ENCODE measurements at places on chromosomes 3 and 15.

DNA sequence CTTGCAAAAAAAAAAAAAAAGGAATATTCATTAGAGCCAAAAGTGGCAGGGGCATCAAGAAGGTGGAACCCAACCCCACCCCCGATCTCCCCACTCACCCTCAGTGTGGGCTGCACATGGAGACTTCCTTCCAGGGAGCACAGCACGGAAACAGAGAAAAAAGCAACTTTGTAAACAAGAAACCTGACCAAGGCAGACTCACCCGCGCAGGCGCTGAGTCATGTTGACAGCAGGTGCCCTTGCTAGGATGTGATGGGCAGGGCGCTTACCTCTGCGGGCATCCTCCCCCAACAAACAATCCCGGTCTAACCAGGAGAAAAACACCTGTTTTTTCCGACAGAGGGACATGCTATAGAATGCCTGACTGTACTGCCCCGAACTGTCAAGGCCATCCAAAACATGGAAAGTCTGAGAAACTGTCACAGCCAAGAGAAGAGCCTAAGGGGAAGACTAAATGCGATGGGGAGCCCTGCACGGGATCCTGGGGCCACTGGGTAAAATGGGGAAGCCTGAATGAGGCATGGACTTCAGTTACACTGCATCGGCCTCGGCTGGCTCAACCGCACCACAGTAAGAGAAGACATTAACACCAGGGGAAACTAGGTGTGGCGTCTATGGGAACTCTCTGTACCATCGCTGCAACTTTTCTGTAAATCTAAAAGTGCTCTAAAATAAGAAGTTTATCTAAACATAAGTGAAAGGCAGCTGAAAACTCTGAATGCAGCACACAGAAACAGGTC, 66.7 kb upstream of the GATA2 start:
- DNase-seq = no peak

DNA sequence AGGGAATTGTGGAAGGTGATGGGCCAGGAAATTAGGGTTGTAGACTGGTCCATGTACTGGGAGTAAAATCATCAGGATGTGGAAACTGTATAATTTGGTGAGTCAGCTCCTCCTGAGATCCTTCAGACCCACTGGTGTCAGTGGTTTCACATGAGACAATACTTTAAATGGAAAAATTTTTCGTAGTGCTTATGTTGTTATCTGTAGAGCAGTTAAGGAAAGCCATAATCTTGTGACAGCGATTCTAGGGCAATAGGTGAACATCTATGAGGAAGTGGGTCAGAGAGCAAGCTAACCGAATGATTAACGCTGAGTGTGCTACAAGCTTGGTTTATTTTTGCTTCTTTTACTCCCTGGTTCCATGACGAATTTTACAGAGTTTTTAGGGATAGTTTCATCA, 200.6 kb downstream of the CADM2 start:
- DNase-seq = no peak

GRCh38 chr3:146511402-146512134, 32.8 kb downstream of the PLSCR1 start:
- no peak for DNase-seq

DNA sequence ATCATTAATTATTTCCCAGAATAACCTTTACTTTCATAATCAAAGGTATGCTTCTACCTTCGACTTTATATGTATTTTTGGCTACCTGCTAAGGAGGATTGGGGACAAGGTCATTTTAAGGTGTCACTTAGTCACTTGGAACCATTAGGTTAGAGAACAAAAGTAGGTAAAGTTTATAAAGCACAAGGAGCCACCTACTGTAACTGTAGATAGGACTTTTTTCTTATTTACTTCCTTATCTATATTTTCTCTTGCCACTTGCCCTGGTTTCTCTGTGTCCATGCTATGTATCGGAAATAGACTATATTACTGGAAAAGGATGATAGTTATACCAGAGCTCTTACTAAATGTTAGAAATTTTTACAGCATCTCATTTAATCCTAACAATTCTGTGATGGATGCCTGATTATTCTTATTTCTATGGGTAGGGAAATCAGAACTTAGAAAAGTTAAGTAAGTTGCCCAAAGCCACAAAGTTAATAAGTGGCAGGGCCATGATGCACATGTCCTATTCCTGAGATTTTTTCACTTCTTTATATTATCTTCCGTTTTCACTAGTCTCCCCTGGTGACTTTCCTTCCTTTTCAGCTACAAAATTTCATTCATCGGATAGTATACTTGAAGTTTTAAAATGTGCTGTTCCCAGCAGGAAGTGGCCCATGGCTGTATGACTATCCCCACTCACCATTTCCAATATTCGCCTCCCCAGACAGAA, 132.5 kb downstream of the CMSS1 start:
- no peak for DNase-seq

- no peak for DNase-seq
These were observed 34.4 kb downstream of the SUCLG2 start for GRCh38 chr3:67619991-67620390.

DNA sequence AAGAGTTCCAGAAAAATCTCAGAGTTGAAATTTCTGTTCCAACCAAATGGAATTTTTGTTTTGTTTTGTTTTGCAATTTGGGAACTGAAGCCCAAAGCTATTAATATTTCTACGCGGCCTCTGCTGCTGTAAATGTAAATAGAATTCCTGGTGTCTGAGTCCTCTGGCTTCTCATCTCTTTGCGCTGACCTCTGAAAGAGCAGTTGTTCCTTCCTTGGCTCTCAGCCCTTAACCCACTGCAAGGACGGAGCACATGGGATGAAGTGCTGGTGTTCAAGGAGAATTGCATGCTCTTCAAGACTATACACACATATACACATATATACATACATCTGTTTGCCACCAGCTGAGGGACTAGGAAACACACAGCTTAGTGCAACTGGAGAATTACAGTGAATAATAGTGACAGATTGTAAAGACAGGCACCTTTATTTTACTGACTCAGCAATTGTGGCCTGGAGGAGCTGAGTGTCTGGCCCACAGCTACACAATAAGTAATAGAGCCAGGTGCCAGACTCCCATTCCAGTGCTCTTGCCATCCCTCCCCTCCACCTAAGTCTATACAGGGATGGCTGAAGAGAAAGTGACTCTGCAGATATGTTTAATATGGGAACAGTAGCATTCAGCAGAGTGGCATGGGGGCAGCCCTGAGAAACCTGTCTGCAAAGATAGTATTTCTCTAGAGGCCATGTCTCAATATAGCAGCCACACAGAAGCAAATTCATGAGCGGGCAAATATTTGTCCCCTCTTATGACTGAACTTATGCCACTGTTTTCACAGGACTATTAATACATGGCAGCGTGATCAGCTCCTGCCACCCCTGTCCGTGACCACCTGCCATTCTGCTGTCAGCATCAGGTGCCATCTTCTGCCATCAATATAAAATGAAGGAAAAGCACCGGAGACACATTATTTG, 42.3 kb downstream of the NEK10 start:
- DNase-seq = peak; percentile 96

- no peak for DNase-seq
These were observed 94.1 kb upstream of the STRIT1 start for GRCh38 chr3:155387571-155387970.

- DNase-seq = no peak
These were observed 120.5 kb downstream of the XXYLT1 start for GRCh38 chr3:195150181-195151118.

- no peak for DNase-seq
These were observed 241.4 kb upstream of the TRIM42 start for GRCh38 chr3:140436421-140436820.

DNA sequence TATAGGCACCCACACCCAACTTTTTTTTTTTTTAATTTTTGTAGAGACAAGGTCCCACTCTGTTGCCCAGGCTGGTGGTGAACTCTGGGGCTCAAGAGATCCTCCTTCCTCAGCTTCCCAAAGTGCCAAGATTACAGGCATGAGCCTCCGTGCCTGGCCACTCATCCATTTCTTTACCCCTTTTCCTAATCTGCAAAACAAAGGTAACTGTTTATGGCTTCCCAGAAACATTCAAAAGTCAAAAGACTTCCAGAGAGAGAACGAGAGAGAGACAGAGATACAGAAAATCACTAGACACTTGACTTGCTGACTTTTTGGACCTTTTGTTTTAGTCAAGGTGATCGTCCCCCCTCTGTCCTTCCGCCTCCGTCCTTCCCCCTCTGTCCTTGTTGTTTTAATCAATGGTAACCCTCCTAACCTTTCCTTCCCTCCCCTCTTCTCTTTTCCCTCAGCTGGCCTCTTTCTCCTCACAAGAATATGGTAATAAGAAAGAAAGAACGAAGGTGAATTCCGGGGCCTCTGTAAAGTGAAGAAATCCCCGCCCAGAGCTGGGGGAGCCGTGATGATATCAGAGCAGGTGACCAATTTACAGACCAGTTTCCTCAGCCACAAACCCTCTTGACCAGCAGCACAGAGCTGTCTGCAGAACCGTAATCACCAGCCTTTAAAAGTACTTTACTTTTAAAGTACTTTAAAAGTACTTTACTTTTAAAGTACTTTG, 21.9 kb downstream of the KLHL6 start:
- no peak for DNase-seq

GRCh38 chr3:24354230-24354629, 140.4 kb downstream of the THRB start:
- DNase-seq = no peak

DNA sequence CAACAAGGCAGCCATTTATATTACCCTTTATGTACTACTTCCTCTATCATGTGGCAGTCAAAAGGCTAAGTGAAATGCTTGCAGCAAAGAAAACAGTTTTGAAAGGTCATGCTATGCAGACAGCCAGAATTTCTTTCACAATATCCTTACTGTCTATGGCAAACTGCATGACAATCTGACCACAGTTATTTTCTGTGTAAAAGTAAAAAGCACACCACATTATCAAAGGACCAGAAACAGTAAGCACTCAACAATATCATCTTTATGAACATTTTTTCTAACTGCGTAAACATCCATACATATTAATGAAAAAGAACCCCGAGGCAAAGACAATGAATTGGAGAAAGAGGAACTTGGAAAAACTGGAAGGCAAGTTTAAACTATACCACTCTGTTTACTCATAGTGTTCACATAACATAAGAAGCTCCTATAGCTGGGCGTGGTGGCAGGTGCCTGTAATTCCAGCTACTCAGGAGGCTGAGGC, 47.9 kb downstream of the PIK3CB start:
- peak; percentile 21 for DNase-seq

DNA sequence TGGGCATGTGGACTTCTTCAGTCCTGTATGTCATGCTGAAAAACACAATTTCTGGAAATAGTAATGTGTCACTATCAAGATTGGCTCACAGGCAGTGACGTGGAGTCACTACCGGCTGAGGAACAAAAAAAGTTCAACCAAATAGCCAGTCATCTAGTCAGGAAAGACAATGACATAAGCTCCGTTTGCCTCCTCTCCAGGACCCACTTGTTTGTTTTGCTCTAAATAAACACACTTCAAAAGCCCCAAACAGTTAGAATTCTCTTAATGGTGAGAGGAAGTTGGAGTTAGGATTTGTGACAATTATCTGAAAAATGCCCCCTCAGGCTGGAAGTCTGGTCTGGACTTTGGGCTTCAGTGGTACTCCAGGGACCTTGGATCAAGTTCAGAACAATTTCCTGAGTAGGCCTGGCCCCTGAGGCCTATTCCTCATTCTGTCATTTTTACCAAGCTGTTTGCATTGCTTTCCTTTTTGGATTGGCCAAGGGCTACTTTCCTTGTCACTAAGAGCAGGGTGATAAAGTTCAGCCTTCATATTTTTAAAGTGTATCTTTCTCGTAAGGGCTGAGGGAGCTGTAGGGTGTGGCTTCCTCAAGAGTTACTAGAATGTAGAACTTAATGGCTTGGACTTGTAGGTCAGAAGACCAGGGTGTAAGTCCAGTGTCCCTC, 98.9 kb downstream of the EOMES start:
- peak; percentile 58 for DNase-seq

DNA sequence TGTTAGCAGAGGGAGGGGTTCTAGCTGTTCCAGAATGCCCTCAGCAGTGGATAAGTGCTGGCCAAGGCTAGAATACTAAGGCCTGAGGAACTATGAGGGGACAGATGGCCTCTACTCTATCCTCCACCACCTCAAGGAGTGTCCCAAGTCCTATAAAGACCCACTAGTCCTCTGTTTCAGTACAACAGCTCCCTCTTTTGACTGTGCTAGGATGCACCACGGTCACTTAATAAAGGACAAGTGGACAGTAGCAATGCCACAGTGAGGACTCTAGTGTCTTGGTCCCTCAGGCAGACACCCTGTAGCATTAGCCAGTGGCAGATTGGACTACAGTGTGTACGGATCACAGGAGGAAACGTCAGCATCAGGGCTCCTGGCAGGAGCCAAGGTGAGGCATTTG, 171.8 kb upstream of the PROK2 start:
- no peak for DNase-seq

- peak; percentile 44 for DNase-seq
These were observed 51.6 kb upstream of the ABHD17C start for GRCh38 chr15:80643431-80643951.

DNA sequence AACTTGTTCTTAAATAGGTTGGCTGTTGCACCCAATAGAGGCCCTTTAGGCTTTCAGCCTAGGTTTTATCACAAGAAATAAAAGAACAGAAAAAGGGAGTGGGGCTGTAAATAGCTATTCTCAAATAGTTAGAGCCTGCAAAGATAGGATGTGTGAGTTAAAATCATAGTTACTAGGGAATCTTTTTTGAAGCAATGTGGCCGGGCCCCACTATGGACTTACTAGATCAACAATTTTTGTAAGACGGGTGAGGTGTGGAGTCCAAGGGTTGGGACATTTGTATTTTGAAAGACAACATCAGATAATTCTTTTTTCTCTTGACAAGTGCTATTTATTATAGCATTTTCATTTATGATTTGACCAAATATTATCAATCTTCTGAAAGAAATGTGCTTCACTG, 5.8 kb downstream of the NECTIN3 start:
- no peak for DNase-seq

- DNase-seq = peak; percentile 12
These were observed 24.4 kb upstream of the SLC24A5 start for GRCh38 chr15:48096355-48096786.

- no peak for DNase-seq
These were observed 537.3 kb downstream of the EPHA3 start for GRCh38 chr3:89644716-89645115.

GRCh38 chr15:42282926-42283325, 9.7 kb upstream of the TMEM87A start:
- no peak for DNase-seq

DNA sequence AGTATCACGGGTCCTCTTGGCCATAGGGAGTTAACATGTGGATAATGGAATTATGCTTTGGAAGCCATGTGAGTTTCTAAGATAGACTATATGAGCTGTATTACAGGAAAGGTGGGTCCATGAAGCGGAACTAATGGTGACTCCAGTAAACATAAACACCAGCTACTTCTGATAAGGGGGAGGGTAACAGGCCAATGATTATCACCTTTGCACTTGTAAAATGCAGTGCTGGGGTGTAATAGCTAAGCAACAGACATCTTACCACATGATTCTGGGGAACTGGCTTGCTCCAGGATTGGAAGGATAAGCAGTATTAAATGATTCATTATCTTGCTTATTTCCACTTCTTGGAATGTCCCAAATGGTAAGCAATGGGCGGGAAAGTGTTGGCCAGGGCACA, 61.4 kb upstream of the CD47 start:
- no peak for DNase-seq

DNA sequence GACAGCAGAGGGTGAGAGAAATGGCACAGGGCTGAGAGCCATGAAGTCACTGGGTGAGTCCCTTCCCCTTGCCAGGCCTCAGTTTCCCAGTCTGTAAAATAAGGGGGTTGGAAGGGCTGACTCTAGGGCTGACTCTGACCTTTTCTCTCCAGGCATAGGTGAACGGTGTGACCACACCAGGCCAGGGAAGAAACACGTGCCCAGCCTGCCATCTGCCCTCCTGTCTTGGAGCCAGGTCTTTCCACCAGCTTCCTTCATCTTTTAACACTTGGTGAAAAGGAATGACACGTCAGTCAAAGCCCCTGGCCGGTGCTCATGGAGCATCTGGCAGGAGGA, 74.4 kb downstream of the CPN2 start:
- no peak for DNase-seq

GRCh38 chr3:48695393-48695753, 9.7 kb upstream of the NCKIPSD start:
- peak; percentile 58 for DNase-seq

Data from EL (cell line).